ENCODE measurements at places on chromosomes 3 and 15. TPM values are rescaled to one million over a fixed set of nuclear protein-coding genes. Genes with fewer than 3 reads are reported as not detected.

GRCh38 chr3:53217175-53217574, 38.6 kb downstream of the TKT start:
- DNase-seq = no peak

GRCh38 chr3:138877226-138877625, 42.5 kb upstream of the PIK3CB start:
- DNase-seq = no peak

DNA sequence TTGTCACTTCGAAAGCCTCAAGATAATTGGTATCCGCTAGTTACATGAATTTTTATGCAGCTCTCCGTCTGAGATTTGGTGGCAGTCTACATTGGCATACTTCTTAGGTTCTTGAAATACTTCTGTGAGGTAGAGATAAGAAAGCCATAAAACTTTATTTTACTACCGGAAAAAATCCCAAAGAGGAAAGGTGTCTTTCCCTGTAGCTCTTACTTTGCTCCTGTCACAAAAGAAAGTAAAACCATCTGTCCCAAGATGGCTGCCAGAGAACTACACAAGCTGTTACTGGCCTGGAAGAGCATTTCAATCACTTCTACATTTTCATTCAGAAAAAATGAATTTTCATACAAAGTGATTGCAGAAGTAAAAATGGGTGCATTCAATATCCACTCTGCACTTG, 214.8 kb upstream of the ST8SIA2 start:
- no peak for DNase-seq

- DNase-seq = no peak
Measured at GRCh38 chr3:186708983-186709679, 8.0 kb upstream of the KNG1 start.

DNA sequence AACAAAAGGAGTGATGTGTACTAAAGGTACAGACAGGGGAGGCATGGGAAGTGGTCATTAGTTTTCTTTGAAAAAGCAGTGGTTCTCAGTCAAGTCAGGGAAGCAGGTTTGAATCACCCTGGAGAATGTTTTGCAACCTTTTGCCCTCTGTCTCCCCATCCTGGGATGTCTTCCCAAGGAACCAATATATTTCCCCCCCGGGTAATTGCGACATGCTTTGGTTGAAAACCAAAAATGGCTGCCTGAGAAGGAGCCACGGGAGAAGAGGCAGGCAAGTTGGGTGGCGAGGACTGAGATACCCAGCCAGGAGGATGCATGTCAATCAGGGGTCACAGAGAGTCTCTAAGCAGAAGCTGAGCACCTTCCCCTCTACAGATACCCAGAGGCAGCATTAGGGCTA, 20.2 kb upstream of the PPP1R2 start:
- DNase-seq = no peak

- no peak for DNase-seq
Measured at GRCh38 chr3:53495520-53496391, 1.3 kb downstream of the CACNA1D start.

DNA sequence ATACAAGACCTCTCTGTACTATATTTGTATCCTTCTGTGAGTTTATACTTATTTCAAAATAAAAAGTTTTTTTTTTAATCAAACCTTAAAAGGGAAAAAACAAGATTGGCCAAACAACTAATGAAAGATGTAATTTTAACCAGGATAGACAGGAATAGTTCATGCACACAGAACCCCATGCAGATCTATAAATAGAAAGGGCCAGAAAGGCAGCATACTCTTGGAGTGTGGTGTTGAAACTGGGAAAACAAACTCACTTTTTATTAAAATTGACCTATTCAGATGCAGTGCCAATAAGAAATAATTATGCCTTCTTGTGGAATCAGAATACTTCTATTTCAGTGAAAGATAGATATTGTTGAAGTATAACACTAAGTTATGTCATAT, 204.6 kb downstream of the PLCL2 start:
- DNase-seq = no peak

- DNase-seq = no peak
Measured at GRCh38 chr3:97763586-97764406, 762 bp upstream of the ARL6 start.

PLIN1 gene
- total RNA-seq = not detected

CFAP20DC gene
- 6.7 TPM for total RNA-seq

SYNPR gene
- not detected for total RNA-seq

REC114 gene
- not detected for total RNA-seq

CCR1 gene
- not detected for total RNA-seq

CASR gene
- total RNA-seq = not detected

CDHR4 gene
- not detected for total RNA-seq

ZDHHC19 gene
- not detected for total RNA-seq
